ENCODE measurements at places on chromosomes 16 and 17.
A peak's percentile ranks its signal among the peaks of the same experiment; 100 is the strongest.

DNA sequence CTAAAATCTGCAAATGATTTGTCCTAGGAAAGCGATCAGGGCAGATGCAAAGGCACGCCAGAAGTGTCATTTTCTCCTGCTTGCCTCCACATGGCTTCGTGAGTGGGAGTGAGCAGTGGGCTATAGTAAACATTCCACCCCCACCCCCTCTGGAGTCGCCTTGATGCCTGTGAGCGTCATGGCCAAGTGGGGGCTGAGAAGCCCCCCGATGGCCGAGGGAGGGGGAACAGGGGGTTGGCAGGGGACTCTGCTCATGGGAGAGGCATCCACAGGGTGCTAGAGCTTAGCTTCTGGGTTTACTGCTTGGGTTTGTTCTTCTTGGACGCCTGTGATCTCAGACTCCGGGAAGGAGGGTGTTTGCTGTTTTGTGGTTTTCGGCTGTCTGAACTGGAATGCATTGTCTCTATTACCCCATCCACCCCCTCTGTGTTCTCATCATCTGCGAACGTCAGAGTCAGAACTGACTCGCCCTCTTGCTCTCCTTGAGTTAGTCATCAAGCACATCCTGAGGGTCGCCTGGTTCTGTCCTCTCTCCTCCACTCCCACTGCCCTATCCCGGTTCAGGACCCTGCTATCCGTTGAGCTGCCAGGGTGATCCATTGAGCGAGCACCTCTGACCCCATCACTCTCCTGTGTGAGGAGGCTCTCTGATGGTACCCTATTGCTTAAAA lies 15.4 kb downstream of the TNS4 start:
- H3K36me3 ChIP-seq, result no peaks in the 10 kb centered on the region
- peaks cover 2% of the 10 kb centered on the region for H3K27me3 ChIP-seq
- no peak overlapping the region for H3K27ac ChIP-seq
- no peak overlapping the region for H3K4me3 ChIP-seq
- peaks cover 18% of the 10 kb centered on the region for H3K4me1 ChIP-seq

DNA sequence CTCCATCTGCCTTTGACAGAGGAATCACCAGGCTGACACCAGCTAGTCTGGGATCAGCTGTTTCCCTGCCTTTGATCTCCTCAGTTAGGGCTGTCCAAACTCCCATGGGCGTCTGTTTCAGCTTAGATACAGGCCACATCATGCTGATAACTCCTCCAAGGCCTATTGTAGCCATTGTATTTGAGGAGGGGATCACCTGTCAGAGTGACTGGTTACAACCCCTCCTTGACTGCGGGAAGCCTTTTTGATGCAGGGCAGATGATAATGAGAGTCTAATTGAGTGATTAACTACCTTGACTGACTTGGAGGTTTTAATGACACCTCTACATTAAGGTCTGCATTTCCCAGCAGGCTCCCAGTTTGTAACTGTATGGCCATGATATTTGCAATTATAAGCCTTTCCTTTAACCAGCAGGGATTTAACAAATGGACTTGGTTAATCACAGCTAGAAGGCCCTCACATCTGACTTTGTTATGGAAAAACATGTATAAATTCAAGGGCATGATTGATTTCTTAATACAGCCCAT lies 863.5 kb downstream of the KCNJ2 start:
- no peak overlapping the region for H3K4me3 ChIP-seq
- H3K4me1 ChIP-seq, result no peaks in the 10 kb centered on the region
- H3K27me3 ChIP-seq, result no peaks in the 10 kb centered on the region
- H3K27ac ChIP-seq, result no peak overlapping the region

DNA sequence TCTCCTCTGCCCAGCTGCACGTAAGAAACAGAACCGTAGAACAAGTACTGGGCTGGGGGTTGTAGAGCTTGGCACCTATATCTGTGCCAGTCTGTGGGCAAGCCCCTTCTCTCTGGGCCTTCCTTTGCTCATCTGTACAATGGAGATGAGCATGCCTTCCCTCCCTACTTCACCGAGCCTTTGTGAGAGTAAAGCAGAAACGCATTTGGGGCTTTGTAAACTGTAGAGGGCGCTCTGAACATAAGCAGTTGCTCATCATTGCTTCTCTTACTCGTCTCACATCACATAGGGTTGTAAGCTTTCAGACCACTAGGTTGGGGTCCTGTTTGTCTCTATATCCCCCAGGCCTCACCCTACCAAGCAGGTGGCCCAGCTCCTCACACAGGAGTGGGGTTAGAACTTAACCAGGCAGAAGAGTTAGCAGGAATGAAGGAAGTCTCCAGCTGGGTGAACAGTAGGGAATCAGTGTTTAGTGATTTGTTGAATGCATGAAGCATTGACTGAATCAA lies 15.1 kb downstream of the SAMD14 start:
- H3K4me1 ChIP-seq, result peaks cover 12% of the 10 kb centered on the region
- H3K36me3 ChIP-seq, result no peaks in the 10 kb centered on the region
- H3K27me3 ChIP-seq, result no peaks in the 10 kb centered on the region
- H3K27ac ChIP-seq, result no peak overlapping the region
- no peak overlapping the region for H3K4me3 ChIP-seq

DNA sequence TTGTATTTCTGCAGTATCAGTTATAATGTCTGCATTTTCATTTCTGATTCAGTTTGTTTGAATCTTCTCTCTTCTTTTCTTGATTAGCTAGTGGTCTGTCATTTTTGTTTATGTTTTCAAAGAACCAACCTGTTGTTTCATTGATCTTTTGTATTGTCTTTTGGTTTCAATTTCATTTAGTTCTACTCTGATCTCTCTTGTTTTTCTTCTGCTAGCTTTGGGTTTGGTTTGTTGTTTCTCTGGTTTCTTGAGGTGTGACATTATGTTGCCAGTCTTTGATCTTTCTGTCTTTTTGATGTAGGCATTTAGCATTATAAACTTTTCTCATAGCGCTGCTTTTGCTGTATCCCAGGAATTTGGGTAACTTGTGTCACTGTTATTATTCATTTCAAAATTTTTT lies 107.2 kb downstream of the PHKB start:
- peaks cover under 1% of the 10 kb centered on the region for H3K4me1 ChIP-seq
- no peak overlapping the region for H3K4me3 ChIP-seq
- no peaks in the 10 kb centered on the region for H3K36me3 ChIP-seq
- no peaks in the 10 kb centered on the region for H3K27me3 ChIP-seq
- DNase-seq, result no peak

DNA sequence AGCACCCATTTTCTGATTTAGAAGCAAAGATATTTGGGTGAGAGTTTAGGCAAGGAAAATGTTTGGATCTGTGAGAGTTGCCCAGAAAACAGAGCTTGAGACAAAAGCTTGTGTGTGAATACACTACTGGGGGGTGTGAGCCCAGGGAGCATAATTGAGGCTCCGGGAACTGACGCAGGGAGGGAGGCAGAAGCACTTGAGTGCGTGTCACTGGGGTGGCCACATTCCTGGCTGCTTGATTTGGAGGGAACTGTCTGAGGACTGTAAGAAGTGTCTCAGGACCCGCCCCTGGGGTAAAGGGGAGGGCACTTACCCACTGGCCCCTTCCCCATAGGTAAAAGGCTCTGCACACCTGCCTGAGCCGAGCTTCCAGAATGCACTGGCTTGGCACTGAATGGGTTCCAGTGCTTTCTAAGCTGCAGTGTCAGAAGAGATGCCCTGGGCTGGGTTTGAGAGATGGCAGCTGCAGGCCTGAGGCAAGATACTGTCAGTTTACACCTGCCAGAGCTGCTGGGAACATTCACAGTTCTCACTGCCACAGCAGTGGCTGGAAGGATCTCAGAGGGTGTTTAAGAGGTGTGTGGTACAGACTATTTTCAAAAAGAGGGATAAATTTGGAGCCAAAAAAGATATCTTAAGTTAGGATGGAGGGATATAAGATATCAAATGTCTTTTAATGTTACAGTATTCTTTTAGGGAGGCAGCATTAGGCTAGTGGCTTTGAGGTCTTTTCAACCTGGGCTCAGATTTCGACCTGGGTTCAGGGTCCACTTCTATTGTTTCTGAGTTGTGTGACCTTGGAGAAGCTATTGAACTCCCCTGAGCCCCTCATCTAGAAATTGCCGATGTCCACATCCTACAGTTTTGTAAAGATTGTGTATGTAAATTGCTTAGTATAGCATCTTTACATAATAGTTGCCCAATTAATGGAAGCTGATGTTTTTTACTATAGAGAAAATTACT lies 6.9 kb upstream of the TEX2 start:
- peaks cover 8% of the 10 kb centered on the region for H3K4me1 ChIP-seq
- H3K27ac ChIP-seq, result peak overlapping the region; percentile 17
- H3K36me3 ChIP-seq, result no peaks in the 10 kb centered on the region
- no peak overlapping the region for H3K4me3 ChIP-seq
- DNase-seq, result no peak

DNA sequence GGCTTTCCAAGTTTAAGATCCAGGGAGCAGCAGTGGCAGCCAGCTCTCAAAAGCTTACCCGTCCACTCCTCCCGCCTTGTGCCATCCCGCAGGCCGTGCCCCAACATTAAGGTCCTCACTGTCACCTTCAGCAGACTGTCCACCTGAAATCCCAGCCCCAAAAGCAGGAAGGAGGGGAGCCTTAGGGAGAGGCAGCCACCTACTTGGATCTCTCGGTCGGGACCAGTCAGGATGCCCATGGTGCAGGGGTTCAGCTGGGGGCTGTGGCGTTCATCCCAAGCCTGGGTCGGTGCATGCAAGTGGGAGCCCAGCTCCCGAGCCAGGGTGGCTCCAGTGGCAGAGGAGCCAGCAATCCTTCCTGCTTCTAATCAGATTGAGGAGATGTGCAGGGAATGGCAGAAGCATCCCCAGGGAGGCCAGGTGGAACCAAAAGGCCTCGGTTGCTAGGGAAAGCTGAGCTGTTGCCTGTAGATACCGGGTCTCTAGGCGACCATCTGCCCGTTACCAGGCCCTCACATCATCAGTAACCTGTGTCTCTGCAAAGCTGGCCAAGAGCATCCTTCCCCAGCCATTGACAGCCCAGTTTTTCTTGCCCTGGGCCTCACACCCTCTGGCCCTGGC lies 24.6 kb downstream of the CNGB1 start:
- no peaks in the 10 kb centered on the region for H3K36me3 ChIP-seq
- no peak for DNase-seq
- H3K4me1 ChIP-seq, result no peaks in the 10 kb centered on the region
- no peak overlapping the region for H3K27ac ChIP-seq

DNA sequence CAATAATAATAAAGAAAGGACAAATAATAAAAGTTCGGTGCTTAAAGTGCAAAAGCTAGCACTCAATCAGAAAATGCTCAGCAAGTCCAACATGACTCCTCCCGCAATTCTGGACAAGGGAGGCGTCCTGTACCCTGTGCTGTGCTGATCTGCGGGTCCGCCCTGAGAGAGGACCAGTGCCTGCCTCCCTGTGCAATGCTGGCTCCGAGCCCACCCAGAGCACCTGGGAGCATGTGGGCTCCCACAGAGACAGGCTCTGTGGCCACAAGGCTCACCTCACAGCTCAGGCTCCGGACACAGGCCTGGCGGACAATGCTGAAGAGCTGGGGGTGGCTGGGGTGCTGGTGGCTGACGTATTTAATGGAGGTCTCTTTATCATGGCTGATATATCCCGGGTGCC lies 11.1 kb downstream of the FLCN start:
- H3K4me3 ChIP-seq, result no peak overlapping the region
- H3K27me3 ChIP-seq, result no peaks in the 10 kb centered on the region
- no peak overlapping the region for H3K27ac ChIP-seq
- H3K4me1 ChIP-seq, result no peaks in the 10 kb centered on the region
- DNase-seq, result no peak
- H3K36me3 ChIP-seq, result peaks cover 90% of the 10 kb centered on the region

GRCh38 chr16:7313170-7313569 lies 19.5 kb upstream of the RBFOX1 start:
- no peaks in the 10 kb centered on the region for H3K4me1 ChIP-seq
- no peak overlapping the region for H3K4me3 ChIP-seq
- DNase-seq, result no peak
- H3K36me3 ChIP-seq, result no peaks in the 10 kb centered on the region

DNA sequence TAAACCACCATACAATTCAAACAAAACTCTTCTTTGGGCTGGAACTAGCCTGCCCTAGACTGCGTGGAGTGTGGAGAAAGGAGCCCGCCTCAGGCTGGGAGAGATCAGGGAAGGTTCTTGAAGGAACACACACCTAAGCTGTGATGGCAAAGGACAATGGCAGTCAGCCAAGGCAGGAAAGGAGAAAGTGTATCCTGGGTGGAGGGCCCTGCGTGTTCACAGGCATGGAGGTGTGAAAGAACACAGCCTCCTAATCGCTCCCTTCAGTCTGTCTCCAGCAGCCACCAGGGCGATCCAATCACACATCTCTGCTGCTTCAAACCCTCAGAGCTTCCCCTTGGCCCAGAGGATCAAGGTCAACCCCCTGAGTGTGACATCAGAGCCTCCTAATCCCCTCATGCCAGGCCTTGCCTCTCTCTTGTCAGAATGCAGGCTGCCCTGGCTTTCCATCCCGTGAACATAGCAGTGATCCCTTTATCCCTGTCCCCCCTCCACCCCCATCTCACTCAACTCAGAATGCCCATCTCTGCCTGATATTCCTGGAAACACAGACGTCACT lies 173.0 kb downstream of the KATNIP start:
- H3K27ac ChIP-seq, result peak overlapping the region; percentile 35
- DNase-seq, result no peak
- no peaks in the 10 kb centered on the region for H3K27me3 ChIP-seq
- no peak overlapping the region for H3K4me3 ChIP-seq
- no peaks in the 10 kb centered on the region for H3K36me3 ChIP-seq

- no peak overlapping the region for H3K4me3 ChIP-seq
- H3K4me1 ChIP-seq, result peaks cover 31% of the 10 kb centered on the region
- DNase-seq, result no peak
- H3K27me3 ChIP-seq, result no peaks in the 10 kb centered on the region
- H3K36me3 ChIP-seq, result peaks cover 15% of the 10 kb centered on the region
- H3K27ac ChIP-seq, result peak overlapping the region; percentile 88
These were observed 1.7 kb upstream of the NLRP1 start for GRCh38 chr17:5585836-5586521.

DNA sequence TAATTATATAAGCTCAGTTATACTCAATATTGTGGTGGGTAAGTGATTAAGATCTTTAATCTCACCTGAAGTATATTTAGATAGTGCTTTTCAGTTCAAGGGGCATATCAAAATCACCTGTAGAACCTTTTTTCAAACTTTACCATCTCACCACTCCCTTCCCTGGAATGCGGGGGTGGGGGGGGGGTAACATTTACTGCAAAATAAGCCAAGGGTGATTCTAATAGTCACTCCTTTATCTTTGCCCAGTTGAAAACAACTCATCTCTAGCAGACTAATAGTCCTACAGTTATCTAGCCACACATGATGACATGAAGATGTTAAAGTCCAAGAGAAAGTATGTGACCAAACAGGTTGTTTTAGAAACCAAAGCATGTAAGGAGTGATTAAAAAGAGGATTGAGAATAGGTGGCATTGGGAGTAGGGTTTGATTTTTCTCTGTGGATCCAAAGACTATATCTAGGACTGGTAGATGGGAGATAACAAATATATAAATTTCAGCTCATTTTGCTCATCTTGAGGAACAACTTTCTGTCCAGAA lies 21.5 kb downstream of the LPCAT2 start:
- no peak overlapping the region for H3K27ac ChIP-seq
- DNase-seq, result no peak
- H3K4me3 ChIP-seq, result no peak overlapping the region
- H3K4me1 ChIP-seq, result no peaks in the 10 kb centered on the region
- H3K27me3 ChIP-seq, result no peaks in the 10 kb centered on the region
- no peaks in the 10 kb centered on the region for H3K36me3 ChIP-seq

DNA sequence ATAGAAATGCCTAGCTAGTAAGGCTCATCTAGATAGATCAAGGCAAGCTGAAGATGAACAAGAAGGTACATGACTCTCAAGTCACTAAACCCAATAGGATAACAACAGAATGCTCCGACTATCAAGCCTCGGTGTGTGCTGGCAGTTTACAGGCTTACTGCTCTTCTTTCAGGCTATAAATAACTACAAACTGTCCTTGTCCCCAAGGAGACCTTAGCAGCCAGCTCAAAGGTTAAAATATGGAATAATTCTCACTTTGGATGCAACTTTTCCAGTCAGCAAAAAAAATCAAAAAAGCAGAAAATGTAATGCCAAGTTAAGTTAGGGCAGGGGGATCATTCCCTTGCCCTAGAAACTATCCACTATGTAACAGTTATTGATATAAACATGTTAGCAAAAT lies 44.6 kb downstream of the SPOP start:
- peaks cover 2% of the 10 kb centered on the region for H3K4me1 ChIP-seq
- no peaks in the 10 kb centered on the region for H3K27me3 ChIP-seq
- DNase-seq, result no peak

All from T-cell (primary cell).